ENCODE measurements at places on chromosomes 7 and 10. TPM values are rescaled to one million over a fixed set of nuclear protein-coding genes. Genes with fewer than 3 reads are reported as not detected.

DNA sequence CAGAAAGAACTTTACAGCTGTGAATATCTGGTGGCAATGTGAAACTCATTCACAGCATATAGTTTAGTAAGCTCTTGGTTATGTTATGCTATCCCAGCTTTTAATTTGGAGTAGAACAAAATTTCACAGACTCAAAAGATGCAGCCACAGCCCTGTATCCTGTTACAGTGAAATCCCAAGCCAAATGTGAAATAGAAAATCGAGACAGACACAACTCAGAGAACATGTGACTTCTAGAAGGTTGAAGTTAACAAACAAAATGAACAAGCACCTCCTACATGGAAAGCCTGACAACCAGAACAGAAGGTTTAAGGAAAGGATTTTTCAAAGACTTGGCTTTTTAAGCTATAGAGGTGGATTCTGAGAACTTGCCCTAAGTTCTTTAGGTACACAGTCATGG, 39.6 kb downstream of the JAZF1 start:
- no peak for DNase-seq

- DNase-seq, result no peak
Observed at GRCh38 chr10:71761541-71762113, 11.7 kb downstream of the VSIR start.

- DNase-seq, result no peak
Observed at GRCh38 chr7:106073701-106074100, 38.4 kb downstream of the SYPL1 start.

DNA sequence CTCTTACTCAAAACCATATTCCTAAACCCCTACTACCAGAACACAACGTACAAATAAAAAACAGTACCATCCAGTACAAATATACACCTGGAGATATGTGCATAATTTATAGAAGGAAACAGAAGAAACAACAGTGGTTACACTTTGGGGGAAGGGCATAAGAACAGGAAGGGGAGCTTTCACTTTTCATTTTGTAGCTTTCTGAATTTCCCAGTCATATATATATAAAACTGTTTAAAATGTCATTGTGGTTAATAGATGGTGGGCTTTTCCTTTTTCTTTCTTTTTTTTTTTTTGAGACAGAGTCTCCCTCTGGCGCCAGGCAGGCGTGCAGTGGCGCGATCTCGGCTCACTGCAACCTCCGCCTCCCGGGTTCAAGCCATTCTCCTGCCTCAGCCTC, 47.2 kb downstream of the MALSU1 start:
- no peak for DNase-seq

DNA sequence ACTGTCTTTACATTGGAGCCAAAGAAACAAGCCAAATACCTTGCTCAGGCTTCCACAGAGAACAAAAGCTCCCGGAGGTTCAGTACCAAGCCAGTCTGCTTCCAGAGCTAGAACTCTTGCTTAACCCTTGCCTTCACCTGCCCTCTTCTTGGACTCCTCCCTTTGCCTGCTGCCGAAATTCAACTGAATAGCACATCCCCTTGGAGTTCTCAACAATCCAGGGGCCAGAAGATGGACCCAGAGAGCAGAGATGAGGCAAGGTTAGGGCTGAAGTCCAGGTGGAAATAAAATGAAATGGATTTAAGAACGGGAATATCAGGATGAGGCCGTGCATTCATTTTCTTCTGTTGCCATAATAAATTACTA, 876 bp upstream of the PIK3AP1 start:
- DNase-seq, result no peak

DNA sequence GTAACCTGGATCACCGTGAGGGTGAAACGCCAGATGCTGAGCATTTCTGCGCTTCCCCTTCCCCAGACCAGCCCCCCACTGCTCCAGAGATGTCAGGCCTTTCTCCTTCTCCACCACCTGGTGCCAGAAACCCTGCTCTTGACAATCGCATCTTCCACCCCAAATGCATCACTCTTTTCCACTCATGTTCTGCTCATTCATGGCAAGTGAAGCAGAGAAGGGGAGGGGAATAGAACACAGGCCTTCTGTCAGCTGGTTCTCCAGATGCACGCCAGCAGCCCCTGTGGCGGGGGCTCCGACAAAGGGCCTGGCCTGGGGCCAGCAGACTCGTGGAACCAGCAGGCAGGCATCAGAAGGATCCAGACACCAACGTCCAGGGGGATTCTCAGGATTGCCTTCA, 68.5 kb upstream of the SVIL start:
- peak; percentile 61 for DNase-seq

The PRSS37 gene
- not detected for total RNA-seq

The ARMH3 gene
- total RNA-seq, result 24.1 TPM

The CPN1 gene
- total RNA-seq, result not detected

Data from SJCRH30 (cell line).